ENCODE measurements at places on chromosomes 11 and 22.

DNA sequence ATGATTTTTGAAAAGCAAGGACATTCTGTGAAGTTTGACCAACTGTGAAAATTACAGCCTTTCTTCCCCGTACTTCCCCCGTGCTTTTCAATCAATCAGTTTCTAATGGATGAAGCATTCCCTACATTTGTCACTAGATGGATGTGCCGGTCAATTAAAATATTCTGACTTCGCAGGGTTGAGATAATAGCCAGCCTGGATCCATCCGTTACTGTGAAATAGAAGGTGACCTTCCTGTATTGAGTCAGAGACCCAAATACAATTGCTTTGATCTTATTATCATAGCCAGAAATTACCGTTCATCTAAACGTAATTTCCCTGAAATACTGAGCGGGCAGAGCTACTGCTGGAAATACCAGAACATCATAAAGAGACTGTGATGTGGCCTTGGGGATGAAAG, 21.1 kb upstream of the PARVB start:
- no peak for DNase-seq

- no peak for DNase-seq
Observed at GRCh38 chr11:35947437-35947836, 3.6 kb downstream of the LDLRAD3 start.

- DNase-seq, result no peak
Observed at GRCh38 chr11:16921019-16921418, 93.2 kb downstream of the PLEKHA7 start.

GRCh38 chr11:36996795-36997194, 398.8 kb upstream of the RAG2 start:
- no peak for DNase-seq

DNA sequence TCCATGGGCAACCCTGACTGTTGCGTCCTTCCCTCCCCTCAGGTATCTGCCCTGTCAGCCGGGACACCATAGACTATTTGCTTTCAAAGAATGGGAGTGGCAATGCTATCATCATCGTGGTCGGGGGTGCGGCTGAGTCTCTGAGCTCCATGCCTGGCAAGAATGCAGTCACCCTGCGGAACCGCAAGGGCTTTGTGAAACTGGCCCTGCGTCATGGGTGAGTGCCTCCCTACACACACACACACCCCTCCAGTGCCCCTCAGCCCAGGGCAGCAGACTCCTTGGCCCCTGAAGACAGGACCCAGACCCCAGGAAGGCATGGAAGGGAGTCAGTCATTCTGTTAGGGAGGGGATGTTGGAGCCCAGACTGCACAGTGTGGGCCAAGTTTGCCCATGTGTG, 17.9 kb upstream of the UVRAG start:
- DNase-seq, result no peak

All from right forelimb (tissue), 1 donor.